Endothelial cell (in vitro differentiated cells): ENCODE measurements at places on chromosomes 4 and X.

DNA sequence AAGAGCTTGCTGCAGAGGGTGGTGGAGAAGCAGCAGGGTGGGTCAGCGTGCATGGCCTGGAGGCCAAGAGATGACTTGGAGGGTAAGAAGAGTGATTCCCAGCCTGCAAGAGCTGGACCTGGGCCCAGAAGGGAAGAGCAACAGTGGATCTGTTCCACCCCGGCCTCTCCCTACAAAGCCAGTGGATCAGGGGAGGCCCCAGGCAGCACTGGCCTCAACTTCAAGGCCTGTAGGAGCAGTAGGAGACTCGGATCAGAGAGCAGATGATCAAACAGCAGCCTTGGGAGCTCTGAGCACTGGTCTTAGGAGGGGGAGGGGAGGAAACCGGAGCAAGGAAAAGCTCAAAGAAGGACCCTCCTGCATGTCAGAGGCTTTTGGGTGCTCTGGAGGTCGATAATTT, 7.6 kb downstream of the L1CAM start:
- DNase-seq, result no peak
- H3K4me1 ChIP-seq, result peaks cover 14% of the 10 kb centered on the region
- H3K27me3 ChIP-seq, result peaks cover 6% of the 10 kb centered on the region
- H3K27ac ChIP-seq, result no peak overlapping the region
- H3K36me3 ChIP-seq, result no peaks in the 10 kb centered on the region
- H3K4me3 ChIP-seq, result no peak overlapping the region

DNA sequence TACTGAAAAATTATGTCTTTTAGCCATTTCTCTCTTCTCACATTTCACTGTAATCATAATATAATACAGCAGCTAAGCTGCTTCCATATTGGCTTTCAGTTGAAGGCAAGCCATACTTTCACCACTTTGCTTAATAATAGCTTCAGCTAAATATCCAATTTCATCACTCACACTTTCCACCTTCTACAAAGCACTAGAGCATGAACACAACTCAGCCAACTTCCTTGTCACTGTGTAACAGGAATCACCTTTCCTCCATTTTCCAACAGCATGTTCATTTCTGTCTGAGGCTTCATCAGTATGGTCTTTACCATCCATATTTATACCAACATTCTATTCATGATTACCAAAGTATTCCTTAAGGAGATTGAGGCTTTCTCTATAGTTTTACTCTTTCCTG, 219.8 kb upstream of the CTSO start:
- DNase-seq, result no peak
- no peak overlapping the region for H3K4me3 ChIP-seq
- no peaks in the 10 kb centered on the region for H3K36me3 ChIP-seq
- H3K27ac ChIP-seq, result no peak overlapping the region
- H3K27me3 ChIP-seq, result no peaks in the 10 kb centered on the region

DNA sequence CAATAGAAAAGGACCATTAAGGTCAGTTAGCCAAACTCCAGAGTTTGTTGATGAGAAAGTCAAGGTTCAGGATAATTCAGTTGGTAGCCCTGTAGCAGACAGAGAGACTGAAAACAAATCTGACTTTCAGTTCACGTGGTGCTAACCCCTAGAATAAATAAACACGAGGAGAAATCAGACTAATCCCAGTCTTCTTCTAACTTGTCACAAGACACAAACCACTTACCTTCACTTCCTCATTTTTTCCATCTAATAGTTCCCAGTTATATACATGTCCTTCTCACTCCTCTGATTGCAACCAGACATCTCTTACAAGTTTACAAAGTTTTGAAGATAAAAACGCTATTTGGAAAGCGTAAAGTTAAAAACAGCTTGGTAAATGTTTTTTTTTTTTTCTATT, 7.7 kb downstream of the TLR7 start:
- no peaks in the 10 kb centered on the region for H3K4me1 ChIP-seq
- no peaks in the 10 kb centered on the region for H3K36me3 ChIP-seq
- no peak overlapping the region for H3K4me3 ChIP-seq
- H3K27ac ChIP-seq, result no peak overlapping the region

DNA sequence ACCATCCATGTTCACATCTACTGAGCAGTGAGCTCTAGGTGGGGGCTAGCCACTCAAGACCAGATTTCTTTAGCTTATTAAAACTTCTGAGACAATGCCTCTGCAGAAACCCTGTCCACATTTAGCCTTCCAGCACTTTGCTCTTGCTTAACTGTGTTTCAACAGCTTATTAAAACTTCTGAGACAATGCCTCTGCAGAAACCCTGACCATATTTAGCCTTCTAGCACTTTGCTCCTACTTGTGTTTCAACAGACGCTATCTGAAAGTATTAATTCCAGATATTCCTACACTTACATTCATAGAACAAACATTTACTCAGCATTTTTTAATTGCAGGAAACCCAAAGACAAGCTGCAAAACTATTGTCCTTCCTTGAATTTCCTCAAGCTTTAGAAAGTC, 91.9 kb downstream of the SEL1L3 start:
- no peak overlapping the region for H3K4me3 ChIP-seq
- no peak overlapping the region for H3K27ac ChIP-seq
- no peaks in the 10 kb centered on the region for H3K4me1 ChIP-seq

DNA sequence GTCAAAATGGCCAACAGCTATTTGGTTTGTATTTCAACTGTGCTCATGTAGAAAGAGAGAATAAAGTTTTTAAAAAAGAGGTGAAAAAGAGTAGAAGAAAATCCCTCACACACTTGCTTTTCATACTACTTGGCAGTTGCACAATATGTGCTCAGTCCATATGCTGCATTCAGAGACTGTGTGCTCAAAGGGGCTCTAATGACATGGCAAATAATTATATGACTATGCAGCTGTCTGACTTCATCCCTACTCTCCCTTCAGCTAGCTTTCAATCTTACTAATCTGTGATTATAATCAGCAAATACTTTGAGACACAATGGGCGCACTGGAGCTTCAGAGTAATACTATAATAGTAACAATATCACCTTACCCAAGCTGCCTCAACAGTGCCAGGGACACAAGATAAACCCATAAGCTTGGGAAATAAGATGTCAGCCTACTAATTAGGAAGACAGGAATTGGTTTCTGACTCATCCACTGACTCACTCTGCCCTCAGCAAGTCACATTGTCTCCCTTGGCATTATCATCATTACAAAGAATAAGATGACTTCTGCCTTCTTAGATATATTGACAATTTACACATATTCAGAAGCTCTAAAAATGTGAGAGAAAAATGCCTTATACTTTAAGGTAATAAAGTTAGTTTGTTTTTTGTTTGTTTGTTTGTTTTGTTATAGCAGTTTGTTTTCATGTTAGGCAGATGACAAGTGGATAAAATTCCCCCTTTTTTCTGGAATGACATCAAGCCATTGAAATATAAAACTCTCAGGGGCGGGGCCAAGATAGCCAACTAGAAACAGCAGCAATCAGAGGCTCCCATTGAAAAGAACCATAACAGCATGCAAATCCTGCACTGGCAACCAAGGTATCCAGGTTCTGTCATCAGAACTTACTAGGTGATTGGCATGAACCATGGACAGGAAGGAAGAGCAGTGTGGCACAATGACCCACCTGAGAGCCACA, 311.6 kb downstream of the FAM133A start:
- no peak overlapping the region for H3K27ac ChIP-seq
- H3K4me3 ChIP-seq, result no peak overlapping the region
- H3K4me1 ChIP-seq, result no peaks in the 10 kb centered on the region
- no peak for DNase-seq

- no peak overlapping the region for H3K4me3 ChIP-seq
- no peak for DNase-seq
- no peaks in the 10 kb centered on the region for H3K4me1 ChIP-seq
- no peak overlapping the region for H3K27ac ChIP-seq
- H3K36me3 ChIP-seq, result no peaks in the 10 kb centered on the region
Observed at GRCh38 chr4:73894001-73894400, 24.8 kb downstream of the CXCL1 start.

- H3K27me3 ChIP-seq, result peaks cover 2% of the 10 kb centered on the region
- H3K27ac ChIP-seq, result no peak overlapping the region
- DNase-seq, result no peak
- no peak overlapping the region for H3K4me3 ChIP-seq
- H3K4me1 ChIP-seq, result no peaks in the 10 kb centered on the region
Observed at GRCh38 chr4:109614015-109614414, 54.0 kb downstream of the MCUB start.

DNA sequence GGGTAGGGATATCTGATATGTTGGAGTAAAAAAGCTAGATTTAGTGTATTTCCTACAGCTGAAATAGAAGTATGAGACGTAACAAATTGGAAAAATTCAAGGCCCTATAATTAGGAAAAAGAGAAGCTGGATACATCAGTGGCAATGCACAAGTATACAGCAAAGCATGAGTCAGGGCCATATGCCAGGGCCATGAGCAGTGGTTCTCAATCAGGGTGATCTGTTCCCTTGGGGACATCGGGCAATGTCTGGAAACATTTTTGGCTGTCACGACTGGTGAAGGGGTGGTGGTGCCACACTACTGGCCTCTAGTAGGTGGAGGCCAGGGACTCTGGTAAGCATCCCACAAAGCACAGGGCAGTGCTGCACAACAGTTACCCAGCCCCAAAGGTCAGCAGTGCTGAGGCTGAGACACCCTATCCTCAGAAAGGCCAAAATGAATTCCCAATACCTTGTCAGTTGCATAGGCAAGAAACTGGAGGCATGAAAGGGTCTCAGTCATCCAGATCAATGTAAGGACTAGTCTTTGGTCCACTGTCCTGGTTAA, 36.8 kb upstream of the NAP1L5 start:
- H3K4me3 ChIP-seq, result no peak overlapping the region
- no peak for DNase-seq
- H3K36me3 ChIP-seq, result peaks cover 10% of the 10 kb centered on the region
- no peak overlapping the region for H3K27ac ChIP-seq
- peaks cover 2% of the 10 kb centered on the region for H3K4me1 ChIP-seq
- H3K27me3 ChIP-seq, result peaks cover 2% of the 10 kb centered on the region

DNA sequence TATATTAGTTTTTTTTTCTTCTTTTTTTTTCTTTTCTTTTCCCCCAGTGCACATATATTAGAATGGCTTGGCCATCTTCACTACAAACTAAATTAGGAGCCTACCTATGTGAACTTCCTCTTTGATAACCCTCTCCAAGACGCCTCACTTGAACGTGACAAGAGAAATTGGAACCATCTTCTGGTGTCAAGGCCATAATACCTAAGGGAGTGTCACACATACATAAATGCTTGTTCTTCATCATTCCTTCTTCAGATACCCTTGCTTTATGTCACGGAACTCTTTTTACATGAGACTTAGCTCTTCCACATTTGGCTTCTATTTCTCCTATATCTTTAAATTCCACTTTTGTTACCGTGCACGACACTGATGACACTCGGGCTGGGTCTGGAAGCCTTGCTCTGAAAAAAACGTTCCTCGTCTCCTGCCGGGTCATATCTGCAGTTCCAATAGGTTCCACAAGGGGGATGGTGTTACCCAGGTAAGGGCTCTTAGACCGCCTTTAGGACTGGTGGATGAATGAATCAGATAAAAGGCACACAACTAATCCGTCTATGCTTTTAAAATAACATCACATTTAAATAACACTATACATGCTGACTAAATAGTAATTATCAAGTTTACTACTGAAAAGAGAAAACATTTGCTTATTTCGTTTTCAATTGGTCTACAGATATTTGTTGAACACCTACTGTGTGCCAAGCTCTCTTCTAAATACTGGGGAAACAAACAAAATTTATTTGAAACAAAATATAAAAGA, 19.9 kb downstream of the DGAT2L6 start:
- no peaks in the 10 kb centered on the region for H3K4me1 ChIP-seq
- H3K27me3 ChIP-seq, result no peaks in the 10 kb centered on the region
- no peak overlapping the region for H3K4me3 ChIP-seq
- H3K36me3 ChIP-seq, result no peaks in the 10 kb centered on the region
- DNase-seq, result peak; percentile 54
- no peak overlapping the region for H3K27ac ChIP-seq

GRCh38 chrX:13759152-13759718, 24.7 kb downstream of the OFD1 start:
- H3K4me1 ChIP-seq, result peaks cover 3% of the 10 kb centered on the region
- H3K27me3 ChIP-seq, result no peaks in the 10 kb centered on the region
- H3K27ac ChIP-seq, result no peak overlapping the region
- no peak overlapping the region for H3K4me3 ChIP-seq
- peaks cover 4% of the 10 kb centered on the region for H3K36me3 ChIP-seq

GRCh38 chrX:4850312-4850711, 1136.9 kb upstream of the PRKX start:
- no peaks in the 10 kb centered on the region for H3K36me3 ChIP-seq
- no peak overlapping the region for H3K27ac ChIP-seq
- H3K27me3 ChIP-seq, result no peaks in the 10 kb centered on the region
- DNase-seq, result no peak
- H3K4me3 ChIP-seq, result no peak overlapping the region
- H3K4me1 ChIP-seq, result no peaks in the 10 kb centered on the region

DNA sequence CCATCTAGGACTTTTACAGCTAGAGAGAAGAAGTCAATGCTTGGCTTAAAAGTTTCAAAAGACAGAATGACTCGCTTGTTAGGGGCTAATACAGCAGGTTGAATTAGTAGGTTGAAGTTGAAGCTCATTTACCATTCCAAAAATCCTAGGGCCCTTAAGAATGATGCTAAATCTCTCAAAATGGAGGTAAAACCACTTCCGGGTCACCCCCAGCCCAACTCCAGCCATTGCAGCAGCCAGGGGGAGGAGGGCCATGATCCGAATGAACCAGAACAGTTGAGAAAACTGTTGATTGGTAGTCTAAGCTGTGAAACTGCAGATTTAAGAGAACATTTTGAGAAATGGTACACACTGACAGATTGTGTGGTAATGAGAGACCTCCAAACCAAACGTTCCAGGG, 245.4 kb downstream of the HNRNPD start:
- no peaks in the 10 kb centered on the region for H3K36me3 ChIP-seq
- DNase-seq, result no peak
- no peaks in the 10 kb centered on the region for H3K27me3 ChIP-seq
- no peaks in the 10 kb centered on the region for H3K4me1 ChIP-seq
- H3K27ac ChIP-seq, result no peak overlapping the region
- no peak overlapping the region for H3K4me3 ChIP-seq

DNA sequence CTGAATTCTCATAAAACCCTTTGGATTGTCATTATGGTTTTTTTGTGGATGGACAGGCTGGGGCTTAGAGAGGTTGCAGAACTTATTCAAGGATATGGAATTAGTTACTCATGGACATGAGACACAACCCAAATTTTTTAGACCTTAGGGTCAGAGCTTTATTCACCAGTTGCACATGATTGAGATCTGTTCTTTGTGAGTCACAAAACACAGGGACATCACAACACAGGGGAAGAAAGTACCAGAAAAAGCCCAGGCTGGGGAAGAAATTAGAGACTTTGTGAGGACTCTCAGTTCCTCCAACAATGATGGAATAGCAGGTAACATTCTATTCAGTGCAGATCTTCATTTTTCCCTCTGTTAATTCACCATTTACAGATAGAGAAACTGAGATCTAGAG, 602.4 kb upstream of the CPEB2 start:
- peaks cover 3% of the 10 kb centered on the region for H3K4me1 ChIP-seq
- no peak overlapping the region for H3K27ac ChIP-seq
- H3K27me3 ChIP-seq, result no peaks in the 10 kb centered on the region
- no peaks in the 10 kb centered on the region for H3K36me3 ChIP-seq

DNA sequence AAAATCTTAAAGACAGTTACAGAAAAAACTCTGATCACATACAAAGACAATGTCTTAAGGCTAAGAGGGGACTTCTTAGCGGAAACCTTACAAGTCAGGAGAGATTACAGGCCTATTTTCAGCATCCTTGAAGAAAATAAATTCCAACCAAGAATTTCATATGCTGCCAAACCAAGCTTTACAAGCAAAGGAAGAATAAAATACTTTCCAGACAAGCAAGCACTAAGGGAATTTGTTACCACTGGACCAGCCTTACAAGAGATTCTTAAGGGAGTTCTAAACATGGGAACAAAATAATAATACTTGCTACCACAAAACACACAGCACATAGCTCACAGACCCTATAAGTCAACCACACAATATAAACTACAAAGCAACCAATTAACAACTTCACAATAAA, 255.8 kb upstream of the ZFP42 start:
- no peak for DNase-seq
- H3K4me1 ChIP-seq, result no peaks in the 10 kb centered on the region
- no peak overlapping the region for H3K27ac ChIP-seq
